ENCODE measurements at places on chromosomes 1 and 21. TPM values are rescaled to one million over a fixed set of nuclear protein-coding genes. Genes with fewer than 3 reads are reported as not detected.

GRCh38 chr1:32684167-32684811, 18.3 kb downstream of the SYNC start:
- no peak for DNase-seq

DNA sequence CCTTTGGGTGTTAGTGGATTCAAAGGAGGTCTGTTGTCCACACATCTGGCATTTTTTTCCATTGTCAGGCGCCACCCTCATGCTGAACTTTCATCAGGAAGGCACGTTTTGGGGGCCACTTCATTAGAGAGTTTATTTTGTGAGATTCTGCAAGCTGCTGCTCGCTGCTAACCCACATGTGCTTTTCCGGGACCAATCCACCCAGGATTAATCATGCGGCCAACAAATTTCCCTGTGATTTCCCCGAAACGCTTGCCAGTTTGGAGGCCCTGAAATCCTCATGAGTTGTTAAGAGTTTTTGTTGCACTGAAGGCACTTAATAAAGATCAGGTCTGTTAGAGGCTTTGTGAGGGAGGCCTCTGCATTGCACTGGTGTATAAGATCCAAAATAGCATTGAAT, 2.4 kb downstream of the PDPN start:
- peak; percentile 24 for DNase-seq

GRCh38 chr1:36232212-36233095, 8.2 kb downstream of the THRAP3 start:
- no peak for DNase-seq

- DNase-seq: no peak
Observed at GRCh38 chr1:30604801-30605440, 118.5 kb downstream of the MATN1 start.

- DNase-seq: no peak
Observed at GRCh38 chr1:5374192-5374591, 618.0 kb downstream of the NPHP4 start.

GRCh38 chr21:20308586-20309315, 689.5 kb upstream of the NCAM2 start:
- no peak for DNase-seq

GRCh38 chr1:221761354-221762002, 19.6 kb upstream of the DUSP10 start:
- DNase-seq: no peak

GRCh38 chr1:91057784-91058183, 35.9 kb upstream of the ZNF644 start:
- DNase-seq: no peak

- DNase-seq: no peak
Observed at GRCh38 chr1:203063287-203063686, 22.5 kb downstream of the MYOG start.

DNA sequence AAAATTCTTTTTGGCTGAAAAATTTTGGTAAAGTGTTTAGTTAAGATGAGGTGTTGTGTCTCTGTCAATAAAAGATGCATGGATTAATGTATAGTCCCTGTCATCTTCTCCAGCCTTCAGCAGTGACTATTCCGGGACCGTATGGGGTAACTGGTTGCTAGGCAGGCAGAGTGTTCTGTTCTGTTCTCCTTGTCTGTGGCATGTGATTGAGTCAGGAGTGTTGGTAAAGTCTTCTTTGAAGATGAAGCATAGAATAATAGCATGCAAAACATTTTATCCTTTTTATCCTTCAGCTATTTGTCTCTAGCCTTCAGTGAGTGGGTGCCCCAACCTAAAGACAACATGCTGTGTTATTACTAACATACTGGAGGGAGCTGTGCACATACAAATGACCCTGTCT, 74.6 kb downstream of the RGL1 start:
- no peak for DNase-seq

- no peak for DNase-seq
Observed at GRCh38 chr1:41700986-41701535, 216.6 kb upstream of the EDN2 start.

DNA sequence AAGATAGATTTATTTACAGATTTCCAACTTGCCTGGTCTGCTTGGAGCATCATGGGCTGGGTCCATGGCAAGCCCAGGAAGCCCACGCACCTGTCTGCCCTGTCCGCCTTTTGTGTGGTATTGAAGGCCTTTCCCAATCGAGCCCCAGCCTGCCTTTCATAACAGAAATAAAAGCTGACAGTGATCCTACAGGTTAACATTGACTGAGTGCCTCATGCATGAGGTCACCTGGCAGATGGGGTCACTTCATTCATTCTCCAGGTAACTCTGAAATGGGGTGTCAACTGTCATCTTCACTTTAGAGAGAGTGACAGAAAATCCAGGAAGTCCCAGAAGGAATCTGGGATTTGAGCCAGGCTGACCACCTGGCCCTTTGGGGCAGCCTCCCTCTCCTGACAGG, 36.3 kb upstream of the CASZ1 start:
- DNase-seq: no peak

DNA sequence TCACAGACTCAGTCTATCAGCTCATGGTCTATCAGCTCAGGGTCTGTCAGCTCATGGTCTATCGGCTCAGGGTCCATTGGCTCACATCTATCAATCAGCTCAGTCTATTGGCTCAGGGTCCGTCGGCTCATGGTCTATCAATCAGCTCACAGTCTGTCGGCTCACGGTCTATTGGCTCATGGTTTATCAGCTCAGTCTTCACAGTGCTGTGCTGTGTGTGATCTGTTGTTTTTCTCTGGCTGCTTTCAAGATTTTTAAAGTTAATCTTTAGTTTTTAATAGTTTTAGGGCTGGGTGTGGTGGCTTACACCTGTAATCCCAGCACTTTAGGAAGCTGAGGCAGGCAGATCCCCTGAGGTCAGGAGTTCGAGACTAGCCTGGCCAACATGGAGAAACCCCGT, 14.4 kb downstream of the C1orf159 start:
- DNase-seq: no peak

- DNase-seq: no peak
Observed at GRCh38 chr1:178494569-178494971, 2.2 kb downstream of the CLEC20A start.

Gene KPRP
- total RNA-seq: not detected

Gene IL20
- not detected for total RNA-seq

Gene SLX9
- total RNA-seq: 17.1 TPM

Gene CAMK1G
- 4.3 TPM for total RNA-seq

Gene GTF2B
- 42.0 TPM for total RNA-seq

Gene PCAT6
- 4.2 TPM for total RNA-seq

Gene LIN9
- total RNA-seq: 34.4 TPM

Gene C1orf226
- total RNA-seq: 11.3 TPM

All from neural progenitor cell (in vitro differentiated cells).